ENCODE measurements at places on chromosomes 5 and 9.

- no peak for DNase-seq
These were observed 5.5 kb upstream of the SET start for GRCh38 chr9:128683340-128684064.

- DNase-seq, result no peak
These were observed 427.8 kb upstream of the C9orf72 start for GRCh38 chr9:28001096-28001495.

GRCh38 chr9:138010861-138011260 lies 133.3 kb downstream of the CACNA1B start:
- DNase-seq, result no peak

DNA sequence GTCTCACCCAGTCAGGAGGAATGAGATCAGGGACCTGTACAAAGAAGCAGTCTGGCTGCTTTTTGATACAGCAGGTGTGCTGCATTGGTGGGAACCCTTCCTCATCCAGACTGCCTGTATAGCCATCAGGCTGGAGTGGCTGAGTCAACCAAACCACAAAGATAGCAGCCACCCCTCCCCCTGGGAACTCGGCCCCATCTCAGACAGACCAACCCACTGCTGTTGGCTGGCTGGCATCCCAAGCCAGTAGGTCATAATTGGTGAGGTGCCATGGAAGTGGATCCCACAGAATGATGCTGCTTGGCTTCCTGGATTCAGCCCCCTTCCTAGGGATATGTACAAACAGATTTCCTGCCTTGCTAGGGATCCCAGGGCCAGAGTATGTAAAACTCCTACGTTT lies 60.9 kb downstream of the YTHDC2 start:
- no peak for DNase-seq

DNA sequence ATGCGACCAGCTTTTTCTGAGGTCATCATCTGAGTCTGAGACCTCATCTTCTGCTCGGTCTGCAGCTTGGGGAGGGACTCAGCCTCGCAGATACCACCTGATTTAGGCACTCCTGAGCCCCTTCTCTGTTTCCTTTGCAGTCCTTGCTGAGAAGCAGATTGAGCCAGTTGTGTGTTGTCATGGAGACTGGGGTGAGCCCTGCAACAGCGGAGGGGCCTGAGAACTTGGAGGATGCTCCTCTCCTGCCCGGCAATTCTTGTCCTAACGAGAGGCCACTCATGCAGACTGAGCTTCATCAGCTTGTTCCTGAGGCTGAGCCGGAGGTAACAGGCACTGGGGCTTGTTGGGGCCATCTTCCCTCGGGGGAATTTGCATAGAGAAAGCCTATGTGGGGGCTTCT lies 19.2 kb downstream of the TEX53 start:
- DNase-seq, result no peak

Measured in activated naive CD4-positive, alpha-beta T cell (primary cell).